ENCODE measurements at places on chromosomes 16 and 17.

DNA sequence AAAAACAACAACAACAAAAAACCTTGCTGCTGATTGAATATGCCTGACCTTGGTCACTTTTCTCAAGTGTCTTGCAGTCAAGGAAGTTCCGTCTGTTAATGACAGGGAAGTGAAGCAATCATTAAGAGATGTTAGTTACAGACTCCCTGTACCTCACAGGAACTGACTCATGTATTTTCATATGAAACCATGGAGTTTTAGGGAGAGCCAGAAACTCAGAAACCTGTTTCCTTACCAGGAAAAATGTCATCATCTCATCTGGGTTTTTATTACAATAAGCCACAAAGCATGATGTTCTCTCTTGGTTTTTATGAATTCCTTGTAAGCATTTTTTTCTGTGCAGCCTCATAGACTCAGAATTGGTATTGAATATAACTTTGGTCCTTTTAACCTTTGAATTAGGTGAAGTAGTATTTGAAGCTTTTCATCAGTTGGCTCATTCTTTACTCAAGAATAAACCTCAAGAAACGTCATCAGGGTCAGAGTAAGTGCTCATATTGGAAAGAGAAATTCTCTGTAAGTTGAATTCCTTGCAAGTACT lies 10.3 kb downstream of the LYRM1 start:
- DNase-seq: no peak

DNA sequence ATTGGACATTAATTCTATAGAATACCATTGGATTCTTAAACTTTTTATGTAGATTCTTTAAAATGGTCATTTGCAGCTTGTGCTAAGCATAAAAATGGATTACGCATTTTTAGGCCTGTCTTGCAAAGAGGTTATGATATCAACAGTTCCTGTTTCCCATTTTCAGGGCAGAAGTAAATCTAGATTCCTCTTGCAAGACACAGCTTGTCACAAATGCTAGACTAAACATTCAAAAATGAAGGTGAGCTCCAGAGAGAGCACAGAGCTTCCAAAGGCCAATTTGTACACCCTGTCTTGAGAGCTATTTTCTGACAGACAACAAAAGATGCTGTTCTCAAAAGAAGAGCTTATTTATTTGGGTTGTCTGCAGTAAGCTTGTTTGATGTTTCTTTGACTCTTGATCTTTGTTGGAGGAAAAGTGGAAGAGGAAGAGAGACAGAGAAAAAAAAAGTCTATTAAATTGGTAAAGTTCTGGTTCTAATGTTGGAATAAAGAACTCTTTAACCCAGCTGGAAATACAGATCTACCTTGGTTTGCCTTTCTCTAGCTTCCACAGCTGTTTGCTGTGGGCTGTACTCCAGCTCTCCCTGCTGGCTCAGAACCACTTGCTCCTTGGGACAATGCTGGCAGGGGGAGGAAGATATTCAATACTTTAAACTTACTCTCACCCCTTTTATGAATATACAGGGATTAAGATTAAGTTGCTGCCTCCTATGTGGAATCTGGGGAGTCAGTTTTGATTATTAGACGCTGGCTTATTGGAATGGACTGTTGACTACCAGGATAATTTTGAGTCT lies 651.8 kb downstream of the CDH11 start:
- no peak for DNase-seq

- DNase-seq: no peak
Measured at GRCh38 chr16:85879975-85880831, 18.8 kb upstream of the IRF8 start.

DNA sequence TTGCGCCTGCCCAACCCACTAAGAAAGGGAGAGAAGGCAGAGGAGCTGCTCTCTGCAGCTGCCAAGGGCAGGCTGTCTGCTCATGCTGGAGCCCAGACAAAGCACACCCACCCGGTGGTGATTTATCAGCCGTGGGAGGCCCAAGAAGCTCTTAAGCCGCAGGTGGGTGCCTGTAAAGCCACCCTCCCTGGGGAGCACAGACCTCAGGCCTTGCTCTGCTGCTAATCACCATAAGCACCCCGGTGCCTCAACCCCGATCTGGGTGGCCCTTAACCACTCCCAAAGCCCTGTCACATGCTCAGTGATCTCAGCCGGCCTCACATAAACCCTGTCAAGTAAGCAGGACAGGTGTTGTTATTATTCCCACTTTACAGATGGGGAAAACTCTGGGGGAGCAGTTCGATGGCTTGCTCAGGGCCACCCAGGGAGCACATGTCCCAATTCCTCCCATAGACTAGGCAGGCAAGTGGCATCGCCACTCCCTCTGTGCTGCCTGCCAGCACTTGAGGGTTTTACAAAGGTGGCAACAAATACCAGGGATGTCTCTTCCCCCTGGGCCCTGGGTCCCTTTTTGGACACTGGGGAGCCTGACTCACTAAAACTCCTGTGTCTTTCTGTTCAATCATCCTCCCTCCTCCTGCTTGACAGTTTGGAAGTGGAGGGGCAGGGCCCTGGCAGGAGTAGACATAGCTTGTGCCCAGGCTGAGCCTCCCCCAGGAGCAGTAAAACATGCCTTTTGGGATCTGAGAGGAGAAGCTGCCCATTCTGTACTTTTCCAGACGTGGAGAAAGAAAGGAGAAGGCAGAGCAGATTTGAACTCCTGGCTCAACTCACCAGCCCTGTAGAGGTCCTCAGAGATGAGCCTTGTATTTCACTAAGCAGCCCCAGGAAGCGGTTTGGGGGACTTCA lies 299.3 kb downstream of the SOX9 start:
- DNase-seq: no peak

- DNase-seq: no peak
Measured at GRCh38 chr17:59391021-59391420, 59.6 kb downstream of the YPEL2 start.

DNA sequence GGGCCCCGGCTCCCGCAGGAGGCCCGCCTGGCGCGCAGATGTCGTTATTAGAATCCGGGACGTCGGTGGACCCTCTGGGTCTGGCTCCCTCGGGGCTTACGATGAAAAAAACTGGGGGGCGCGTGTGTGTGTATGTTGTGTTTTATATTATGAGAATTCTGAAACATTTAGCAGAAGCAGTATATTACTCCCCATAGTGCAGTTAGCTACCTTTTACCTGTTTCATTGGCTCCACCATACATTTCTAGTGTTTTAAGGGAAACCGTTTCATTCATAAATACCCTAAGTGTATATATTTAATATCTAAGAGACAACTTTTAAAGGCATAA lies 486 bp upstream of the DNAJA2 start:
- DNase-seq: no peak

- no peak for DNase-seq
Measured at GRCh38 chr17:32774695-32775084, 102.2 kb downstream of the MYO1D start.

GRCh38 chr17:68428498-68429172 lies 28.7 kb downstream of the WIPI1 start:
- DNase-seq: no peak

DNA sequence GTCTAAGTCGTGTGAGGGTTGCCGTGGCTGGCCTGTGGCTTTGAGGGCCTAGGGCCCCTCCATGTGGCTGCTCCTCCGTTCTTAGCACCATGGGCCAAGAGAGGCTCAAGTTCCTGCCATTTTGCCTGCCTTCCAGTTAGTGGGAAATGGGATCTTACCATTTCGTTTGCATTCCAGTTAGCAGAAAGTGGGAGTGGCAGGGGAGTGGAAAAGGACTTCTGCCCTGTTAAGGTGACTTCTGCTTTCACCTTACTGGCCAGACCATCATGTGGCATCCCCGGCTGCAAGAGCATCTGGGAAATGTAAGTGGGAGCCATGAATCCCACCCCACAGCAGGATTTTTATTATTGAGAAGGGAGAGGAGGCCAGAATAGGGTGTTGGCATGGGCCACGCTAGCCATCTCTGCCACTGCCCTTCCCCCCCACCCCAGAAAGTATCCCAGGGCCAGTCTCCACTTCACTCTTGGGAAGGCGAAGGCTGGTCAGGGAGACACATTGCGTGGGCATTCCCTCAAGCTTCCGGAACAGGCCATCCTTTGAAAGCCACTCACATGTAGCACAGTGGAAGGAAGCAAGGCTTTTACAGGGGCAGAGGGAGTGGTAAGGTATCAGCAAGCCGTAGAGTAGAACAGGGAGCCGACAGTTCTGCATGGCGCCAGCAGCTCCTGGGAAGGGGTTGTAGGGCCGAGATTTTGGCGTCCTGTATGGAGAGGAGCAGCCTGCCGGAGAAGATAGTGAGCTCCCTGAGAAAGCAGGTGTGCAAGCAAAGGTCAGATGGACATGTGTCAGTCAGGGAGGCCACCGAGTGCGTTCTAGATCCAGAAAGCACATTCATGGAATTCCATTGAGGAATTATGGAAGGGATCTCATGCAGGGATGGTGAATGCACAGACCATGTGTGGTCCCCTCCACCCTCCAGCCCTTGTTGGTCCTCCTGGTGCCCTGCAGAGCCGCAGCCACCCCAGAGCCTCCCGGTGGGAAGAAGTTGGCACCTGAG lies 33.4 kb downstream of the CMIP start:
- DNase-seq: no peak

GRCh38 chr16:3138342-3138741 lies 3.5 kb downstream of the ZNF213 start:
- no peak for DNase-seq

GRCh38 chr17:65413390-65413789 lies 148.1 kb downstream of the AXIN2 start:
- DNase-seq: no peak

DNA sequence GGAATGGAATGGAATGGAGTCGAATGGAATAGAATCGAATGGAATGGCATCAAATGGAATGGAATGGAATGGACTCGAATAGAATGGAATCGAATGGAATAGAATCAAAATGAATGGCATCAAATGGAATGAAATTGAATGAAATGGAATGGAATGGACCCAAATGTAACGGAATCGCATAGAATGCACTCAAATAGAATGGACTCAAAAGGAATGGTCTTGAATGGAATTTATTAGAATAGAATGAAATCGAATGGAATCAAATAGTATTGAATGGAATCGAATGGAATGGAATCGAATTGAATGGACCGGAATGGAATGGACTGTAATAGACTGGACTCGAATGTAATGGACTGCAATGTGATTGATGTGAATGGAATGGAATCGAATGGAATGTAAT lies 501.4 kb upstream of the WSB1 start:
- DNase-seq: no peak

DNA sequence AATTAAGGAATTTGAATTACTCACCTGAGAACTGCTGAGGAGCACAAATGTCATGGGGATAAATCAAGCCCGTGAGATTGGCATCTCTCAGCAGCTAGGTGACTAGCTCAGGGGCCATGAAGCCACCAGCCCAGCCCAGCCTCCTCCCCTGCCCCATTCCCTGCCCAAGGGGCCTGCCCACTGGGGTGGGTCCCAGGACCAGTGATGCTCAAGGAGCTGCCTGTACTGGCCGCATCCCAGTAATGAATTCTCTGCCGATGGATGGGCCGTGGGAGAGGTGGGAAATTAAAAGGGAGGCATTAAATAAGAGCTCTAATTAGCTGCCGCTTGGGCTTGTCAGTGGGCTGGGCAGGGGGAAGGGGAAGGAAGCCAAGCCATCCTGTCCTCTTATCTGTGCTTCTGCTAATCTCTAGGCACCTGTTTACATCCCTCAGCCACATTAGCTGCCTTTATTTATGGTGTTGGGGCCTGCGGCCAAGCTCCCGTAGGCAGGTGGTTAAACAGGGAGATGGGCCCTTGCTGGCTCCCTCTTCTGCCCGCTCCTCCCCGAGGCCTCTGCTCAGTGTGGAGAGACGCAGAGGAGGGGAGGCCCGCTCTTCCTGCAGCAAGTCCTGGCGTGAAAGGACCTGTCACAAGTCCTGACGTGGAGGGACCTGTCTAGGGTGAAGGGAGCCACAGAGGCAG lies 48.8 kb downstream of the PIPOX start:
- DNase-seq: no peak

- no peak for DNase-seq
Measured at GRCh38 chr16:4913130-4913773, 23.7 kb downstream of the PPL start.

DNA sequence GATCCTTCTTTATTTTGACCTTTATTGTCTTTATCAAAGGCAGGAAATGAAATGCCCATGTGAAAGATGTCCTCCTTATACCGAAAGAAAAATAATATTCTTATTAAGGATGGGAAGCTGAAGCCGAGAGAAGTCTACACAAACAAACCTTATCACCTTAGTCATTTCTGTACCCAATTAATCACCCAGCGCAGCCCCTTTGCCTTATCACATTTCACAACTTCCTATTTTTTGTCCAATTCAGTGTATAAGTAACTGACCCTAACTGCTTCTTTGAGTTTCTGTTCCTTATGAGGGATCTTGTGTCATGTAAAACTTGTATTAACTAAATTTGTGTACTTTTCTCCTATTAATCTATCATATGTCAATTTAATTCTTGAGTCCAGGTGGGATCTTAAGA lies 16.4 kb upstream of the CCL23 start:
- no peak for DNase-seq

All from stimulated activated CD4-positive, alpha-beta T cell treated with anti-CD3 and anti-CD28 coated beads, Interleukin-15, amount 100 ng/mL, for 1 hour (primary cell).